ENCODE measurements at places on chromosomes 1 and 21.

DNA sequence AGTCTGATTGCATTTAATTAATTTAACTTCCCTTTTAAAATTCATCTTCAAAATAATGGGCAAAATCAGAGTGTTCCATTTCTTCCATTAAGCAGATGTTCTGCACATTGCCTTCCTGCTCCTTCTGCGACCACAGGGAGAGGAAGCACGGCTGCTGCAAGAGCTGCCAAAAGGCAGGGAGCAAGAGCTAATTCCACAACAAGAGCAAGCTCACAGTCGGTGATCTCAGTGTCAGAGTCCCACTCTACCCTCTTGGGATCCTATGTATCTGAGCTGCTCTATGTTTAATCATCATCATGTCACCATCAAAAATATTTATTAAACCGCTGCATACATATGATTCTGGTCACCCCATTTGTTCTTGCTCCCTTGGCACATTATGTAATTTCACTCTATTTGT is 255.3 kb upstream of the CAMK1G start:
- DNase-seq, result no peak

- DNase-seq, result peak; percentile 16
These were observed 930 bp downstream of the DHCR24 start for GRCh38 chr1:54885807-54886723.

DNA sequence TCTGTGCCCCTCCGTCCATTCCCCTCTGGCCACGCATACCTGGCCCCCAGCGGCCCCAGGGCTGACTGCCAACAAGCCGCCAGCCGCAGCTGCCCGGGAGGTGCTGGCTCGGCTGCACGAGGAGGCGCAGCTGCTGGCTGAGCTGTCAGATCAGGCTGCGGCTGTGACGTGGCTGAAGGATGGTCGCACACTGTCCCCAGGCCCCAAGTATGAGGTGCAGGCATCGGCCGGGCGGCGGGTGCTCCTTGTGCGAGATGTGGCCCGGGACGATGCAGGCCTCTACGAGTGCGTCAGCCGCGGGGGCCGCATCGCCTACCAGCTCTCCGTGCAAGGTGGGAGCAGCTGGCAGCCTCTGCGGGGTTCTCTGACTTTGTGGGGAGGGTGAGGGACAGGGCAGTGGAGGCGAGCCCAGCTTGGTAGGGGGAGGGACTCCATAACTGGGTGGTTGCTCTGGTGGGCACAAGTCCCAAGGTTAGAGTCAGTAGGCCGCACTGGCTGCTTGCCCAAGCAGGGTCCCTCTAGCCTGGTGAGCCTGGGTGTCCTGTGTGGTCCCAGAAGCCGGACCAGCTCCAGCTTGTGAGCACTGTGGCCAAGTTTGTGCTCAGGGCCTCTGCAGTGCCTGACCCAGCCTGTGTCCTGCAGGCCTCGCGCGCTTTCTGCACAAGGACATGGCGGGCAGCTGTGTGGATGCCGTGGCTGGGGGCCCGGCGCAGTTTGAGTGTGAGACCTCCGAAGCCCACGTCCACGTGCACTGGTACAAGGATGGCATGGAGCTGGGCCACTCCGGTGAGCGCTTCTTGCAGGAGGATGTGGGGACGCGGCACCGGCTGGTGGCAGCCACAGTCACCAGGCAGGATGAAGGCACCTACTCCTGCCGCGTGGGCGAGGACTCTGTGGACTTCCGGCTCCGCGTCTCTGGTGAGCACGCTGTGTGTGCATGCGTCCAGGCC is 8.8 kb downstream of the OBSCN start:
- no peak for DNase-seq

DNA sequence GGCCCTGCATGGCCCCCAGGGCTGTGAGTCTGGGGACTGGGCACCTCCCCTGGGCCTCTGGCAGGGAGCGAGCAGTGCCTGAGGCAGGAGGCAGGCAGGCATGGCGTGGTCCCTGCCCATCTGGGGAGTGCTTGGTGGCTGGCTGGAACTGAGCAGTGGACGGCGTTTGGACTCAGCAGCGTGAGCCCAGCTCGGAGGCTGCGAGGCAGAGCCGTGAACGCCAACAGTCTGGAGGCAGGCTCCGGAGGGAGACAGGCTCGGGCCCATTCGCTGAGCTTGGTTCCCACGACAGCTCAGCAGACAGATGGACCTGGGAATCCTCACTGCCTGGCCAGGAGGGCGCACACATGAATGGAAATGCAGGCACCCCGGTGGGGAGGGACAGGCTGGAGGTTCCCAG is 160.7 kb upstream of the POU3F1 start:
- DNase-seq, result no peak

- DNase-seq, result no peak
These were observed 96.6 kb upstream of the ERRFI1 start for GRCh38 chr1:8122477-8123407.

Data from Kasumi-1 (cell line).